Foreskin keratinocyte (primary cell): ENCODE measurements at places on chromosomes 7 and 10. TPM values are rescaled to one million over a fixed set of nuclear protein-coding genes. Genes with fewer than 3 reads are reported as not detected.
A peak's percentile ranks its signal among the peaks of the same experiment; 100 is the strongest.

Gene FOXI2
- polyA plus RNA-seq = not detected in 2 replicates

- no peak for DNase-seq
Observed at GRCh38 chr7:100430493-100431285, 1.1 kb downstream of the MEPCE start.

Gene APBB1IP
- not detected in 2 replicates for polyA plus RNA-seq

- no peak for DNase-seq
Observed at GRCh38 chr10:122999347-122999746, 9.2 kb downstream of the IKZF5 start.

DNA sequence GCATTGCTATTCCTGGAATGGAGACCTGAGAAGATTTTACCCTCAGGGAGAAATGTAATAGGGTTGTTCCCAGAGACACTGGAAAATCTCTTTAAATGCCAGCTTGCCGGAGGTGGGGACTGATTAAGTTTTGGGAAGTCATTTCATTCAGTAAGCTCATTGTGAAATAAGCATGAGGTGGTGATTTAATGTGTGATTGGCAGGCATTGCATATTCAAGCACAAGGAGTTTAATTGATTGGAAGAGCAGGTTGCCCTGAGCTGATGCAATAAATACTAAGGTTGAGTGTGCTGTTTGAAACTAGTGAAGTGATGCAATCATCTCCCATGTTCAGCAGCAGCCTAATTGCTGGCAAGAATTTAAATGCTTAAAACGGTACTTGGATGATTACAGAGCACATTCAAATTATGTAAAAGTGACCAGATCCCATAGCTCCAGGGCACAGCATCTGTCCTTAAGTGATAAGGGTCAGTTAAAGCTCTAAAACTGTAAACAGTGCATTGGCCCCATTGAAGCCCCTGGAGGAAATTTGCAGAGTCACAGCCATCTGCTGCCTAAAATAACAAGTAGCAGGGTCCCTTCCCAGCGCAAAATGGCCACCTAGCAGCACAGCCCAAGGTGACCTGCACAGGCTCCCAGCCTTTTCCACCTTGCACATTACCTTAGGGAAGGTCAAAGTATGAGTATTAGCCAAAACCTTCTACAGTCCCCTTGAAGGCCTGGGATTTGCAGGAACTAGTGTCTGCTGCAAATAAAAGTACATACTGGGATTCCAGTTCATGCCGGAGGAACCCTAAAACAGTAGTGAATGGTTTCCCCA lies 92.1 kb downstream of the CCDC71L start:
- peak; percentile 56 for DNase-seq

DNA sequence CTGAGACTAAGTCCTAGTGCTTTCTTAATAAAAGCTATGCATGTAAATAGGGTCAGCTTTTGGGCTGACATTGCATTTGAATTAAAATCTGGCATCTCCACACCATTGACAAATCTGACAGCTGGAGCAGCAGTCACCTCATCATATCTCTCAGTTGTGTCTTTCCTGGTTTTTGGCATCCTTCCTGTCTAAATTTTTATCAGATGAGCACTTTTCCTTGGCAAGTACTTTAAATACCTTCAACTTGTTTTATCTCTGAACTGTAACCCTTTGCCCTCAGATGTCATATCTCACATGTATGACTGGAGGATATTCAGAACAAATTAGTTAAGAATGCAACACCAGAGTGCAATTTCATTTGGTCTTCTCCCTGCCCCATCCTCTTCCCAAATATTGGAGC lies 1066.2 kb downstream of the LRMDA start:
- no peak for DNase-seq

GRCh38 chr10:66717231-66717981 lies 208.4 kb upstream of the LRRTM3 start:
- no peak for DNase-seq

- DNase-seq = no peak
Observed at GRCh38 chr7:34224281-34224680, 318.9 kb downstream of the BMPER start.

DNA sequence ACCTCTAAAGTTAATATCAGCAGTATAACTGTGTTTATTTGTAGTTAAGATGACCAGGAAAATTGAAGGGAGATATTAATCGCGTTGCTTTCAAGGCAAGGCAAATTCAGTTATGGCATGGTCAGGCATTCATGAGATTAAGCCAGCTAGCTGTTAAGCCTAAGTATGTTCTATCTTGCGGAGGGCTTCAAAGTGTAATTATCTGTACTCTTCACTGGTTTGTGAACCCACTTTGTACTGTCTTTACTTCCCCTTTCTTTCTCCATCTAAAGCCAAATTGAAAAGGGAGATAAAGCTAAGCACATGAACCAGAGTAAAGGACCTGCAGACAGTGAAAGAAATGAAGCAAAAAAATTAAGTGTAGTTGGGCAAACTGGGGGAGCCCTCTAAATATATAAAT lies 483.1 kb upstream of the NRP1 start:
- no peak for DNase-seq

GRCh38 chr10:110006358-110007160 lies 1.2 kb upstream of the ADD3 start:
- DNase-seq = no peak

Gene NRG3
- polyA plus RNA-seq = not detected in 2 replicates
